CD4-positive, alpha-beta T cell treated with Interleukin-10 for 1 hour (primary cell): ENCODE measurements at places on chromosomes 11 and 22.
A peak's percentile ranks its signal among the peaks of the same experiment; 100 is the strongest.

GRCh38 chr11:122209619-122210366 lies 93.8 kb upstream of the BLID start:
- DNase-seq, result no peak

- no peak for DNase-seq
Measured at GRCh38 chr11:131889760-131890581, 519.6 kb downstream of the NTM start.

DNA sequence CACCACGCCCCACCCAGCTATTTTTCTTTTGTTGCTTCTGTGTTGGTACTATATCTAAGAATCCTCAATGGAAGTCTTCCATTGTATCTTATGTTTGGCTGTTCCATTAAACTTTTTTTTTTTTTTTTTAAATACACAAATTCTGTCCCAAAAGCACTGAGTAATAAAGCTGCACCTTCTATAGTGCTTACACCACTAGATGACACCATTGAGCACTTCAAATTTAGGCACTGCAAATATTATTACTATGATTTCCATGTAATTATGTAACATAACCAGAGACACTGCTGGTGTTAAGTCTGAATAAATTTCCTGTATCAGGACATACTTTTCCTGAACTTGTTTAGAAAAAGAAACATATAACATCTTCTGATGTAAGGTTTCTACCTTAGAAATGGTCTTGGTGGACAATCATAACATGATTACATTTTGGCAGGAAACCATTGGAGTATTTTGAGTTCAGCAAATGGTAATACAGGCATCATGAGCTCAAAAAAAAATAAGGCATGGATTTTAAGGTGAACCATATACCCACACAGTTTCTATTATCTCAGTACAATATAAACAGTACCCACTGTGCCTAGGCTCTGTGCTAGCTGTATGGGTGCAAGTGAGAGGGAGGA lies 110.5 kb downstream of the ATG16L2 start:
- peak; percentile 45 for DNase-seq

DNA sequence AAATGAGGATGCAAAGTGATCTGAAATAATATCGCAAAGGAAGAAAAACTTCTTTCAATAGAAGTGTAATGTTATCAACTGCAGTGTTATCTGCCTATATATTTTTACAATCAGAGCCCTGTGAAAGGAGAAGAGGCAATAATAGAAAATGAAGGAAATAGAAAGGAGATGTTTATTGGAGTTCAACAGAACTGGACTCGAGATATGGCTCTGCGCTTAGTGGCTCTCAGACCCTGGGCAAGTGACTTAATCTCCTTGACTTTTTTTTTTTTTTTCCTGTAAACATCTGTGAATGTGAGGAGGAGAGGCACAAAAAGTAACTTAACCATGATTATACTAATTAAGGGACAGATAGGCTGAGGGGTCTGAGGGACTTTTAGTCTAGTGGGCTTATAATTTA lies 18.9 kb downstream of the CNTF start:
- no peak for DNase-seq

DNA sequence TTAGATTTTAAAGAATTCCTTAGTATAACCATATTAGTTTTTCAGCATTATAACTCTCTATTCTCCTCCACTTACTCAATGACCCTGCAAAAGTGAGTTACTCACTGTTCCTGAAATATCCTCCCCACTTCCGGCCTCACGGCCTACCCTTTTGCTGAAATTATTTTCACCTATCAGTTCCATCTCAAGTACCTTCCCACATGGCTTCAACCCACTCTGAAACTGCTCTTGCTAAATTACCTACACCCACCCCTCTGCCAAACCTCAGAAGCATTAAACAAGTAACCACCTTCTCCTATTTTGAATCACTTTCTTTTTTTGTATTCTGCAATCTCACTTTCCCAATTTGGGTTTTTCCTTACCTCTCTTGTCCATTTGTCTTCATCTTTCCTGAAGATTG lies 37.7 kb downstream of the OR5P2 start:
- DNase-seq, result no peak

GRCh38 chr22:29883045-29883774 lies at the start of gene MTMR3:
Gene MTMR3 (plus strand): TSS chr22:29883174. CDS start chr22:29971060, 87,886 bp downstream.
- DNase-seq, result peak; percentile 95

GRCh38 chr11:92658733-92659132 lies 310.7 kb upstream of the MTNR1B start:
- no peak for DNase-seq

GRCh38 chr22:40547729-40548143 lies 88.8 kb downstream of the MRTFA start:
- DNase-seq, result no peak

DNA sequence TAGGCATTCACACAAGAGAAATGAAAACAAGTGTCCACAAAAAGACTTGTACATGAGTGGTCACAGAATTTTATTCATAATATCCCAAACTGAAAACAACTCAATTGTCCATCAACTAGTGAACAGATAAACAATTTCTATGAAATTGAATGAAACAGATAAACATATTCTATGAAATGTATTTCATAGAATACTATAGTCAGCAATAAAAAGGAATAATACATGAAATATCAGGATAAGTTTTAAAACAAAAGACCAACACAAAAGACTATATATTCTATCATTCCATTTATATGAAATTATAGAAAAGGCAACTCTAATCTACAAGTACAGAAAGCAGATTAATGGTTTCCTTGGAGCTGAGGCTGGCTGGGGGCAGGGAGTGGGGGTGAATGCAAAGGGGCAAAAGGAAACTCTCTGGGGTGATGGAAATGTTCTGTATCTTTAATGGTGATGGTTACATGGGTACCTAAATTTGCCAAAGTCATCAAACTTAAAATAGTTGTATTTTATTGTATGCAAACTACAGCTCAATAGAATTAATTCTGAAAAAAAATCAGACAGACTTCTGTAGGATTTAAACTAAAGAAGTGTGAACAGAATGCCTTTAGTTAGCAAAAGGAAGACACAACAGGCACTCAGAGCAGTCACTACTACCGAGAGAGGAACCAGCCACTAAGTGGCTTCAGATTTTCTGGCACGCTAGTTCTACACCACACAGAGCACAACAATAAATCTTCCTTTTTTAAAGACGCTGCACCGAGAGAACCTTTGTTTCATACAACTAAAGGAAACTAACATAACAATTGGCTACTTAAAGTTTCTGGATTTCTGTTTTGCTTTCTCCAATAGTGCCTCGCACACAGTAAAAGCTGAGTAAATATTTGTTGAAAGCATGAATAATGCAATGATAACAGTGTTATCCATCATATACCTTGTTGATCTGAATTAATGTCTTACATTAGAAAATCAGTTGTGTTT lies 15.4 kb downstream of the CCDC34 start:
- DNase-seq, result no peak

- DNase-seq, result no peak
Measured at GRCh38 chr22:47352920-47353700, 590.7 kb downstream of the TBC1D22A start.

- no peak for DNase-seq
Measured at GRCh38 chr22:49090061-49090852, 737.4 kb downstream of the BRD1 start.

- no peak for DNase-seq
Measured at GRCh38 chr11:83336993-83337392, 50.8 kb upstream of the CCDC90B start.

- DNase-seq, result no peak
Measured at GRCh38 chr11:11988099-11988651, 20.3 kb downstream of the DKK3 start.

- DNase-seq, result peak; percentile 72
Measured at GRCh38 chr11:122746050-122746478, 90.5 kb downstream of the UBASH3B start.

- no peak for DNase-seq
Measured at GRCh38 chr11:78429660-78430059, 12.0 kb upstream of the GAB2 start.

GRCh38 chr22:44263547-44263946 lies 49.2 kb downstream of the SHISAL1 start:
- DNase-seq, result no peak

DNA sequence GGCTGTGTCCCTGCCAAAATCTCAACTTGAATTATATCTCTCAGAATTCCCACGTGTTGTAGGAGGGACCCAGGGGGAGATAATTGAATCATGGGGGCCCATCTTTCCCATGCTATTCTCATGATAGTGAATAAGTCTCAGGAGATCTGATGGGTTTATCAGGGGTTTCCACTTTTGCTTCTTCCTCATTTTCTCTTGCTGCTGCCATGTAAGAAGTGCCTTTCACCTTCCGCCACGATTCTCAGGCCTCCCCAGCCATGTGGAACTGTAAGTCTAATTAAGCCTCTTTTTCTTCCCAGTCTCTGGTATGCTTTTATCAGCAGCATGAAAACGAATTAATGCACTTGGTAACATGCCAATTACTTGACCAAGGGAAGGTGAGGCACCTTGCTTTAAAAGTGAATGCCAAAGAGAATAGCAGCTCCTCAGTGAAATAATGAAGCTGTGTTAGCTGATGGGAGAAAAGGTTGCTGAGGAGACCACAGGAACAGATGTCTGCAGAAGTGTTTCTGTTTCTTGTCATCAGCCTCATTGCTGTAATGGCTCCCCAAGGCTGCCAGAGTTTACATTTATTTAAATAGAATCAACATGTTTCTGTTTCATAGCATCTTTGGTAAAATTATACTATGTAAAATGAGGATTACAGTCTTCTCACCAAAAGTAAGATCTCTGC lies 89.0 kb upstream of the CD44 start:
- DNase-seq, result no peak

DNA sequence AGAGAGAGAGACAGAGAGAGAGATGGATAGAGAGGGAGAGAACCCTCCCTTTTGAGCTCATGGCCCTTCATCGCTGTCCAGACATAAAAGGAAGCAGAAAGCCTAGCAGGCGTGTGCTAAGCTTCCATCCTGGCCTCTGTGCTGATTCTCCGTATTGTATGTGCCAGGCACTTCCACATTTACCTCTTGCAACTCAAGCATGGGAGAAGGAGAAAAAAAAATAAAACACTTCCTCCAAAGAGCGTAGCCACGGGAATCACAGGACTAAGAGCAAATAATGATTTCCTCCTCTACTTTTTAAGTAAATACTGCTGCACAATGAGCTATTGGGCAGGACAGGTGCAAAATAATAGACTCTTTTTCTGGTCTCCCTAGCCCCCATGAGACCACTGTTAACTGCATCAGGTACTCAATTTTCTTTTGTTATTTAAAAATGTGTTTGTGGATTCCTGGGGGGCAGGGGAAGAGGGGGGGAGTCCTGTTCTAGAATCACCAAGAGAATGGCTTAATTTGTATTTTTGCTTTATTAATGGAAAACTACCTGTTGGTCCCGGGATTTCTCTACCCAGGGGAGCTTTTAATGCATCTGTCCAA lies 154.3 kb downstream of the NXPE2 start:
- no peak for DNase-seq

DNA sequence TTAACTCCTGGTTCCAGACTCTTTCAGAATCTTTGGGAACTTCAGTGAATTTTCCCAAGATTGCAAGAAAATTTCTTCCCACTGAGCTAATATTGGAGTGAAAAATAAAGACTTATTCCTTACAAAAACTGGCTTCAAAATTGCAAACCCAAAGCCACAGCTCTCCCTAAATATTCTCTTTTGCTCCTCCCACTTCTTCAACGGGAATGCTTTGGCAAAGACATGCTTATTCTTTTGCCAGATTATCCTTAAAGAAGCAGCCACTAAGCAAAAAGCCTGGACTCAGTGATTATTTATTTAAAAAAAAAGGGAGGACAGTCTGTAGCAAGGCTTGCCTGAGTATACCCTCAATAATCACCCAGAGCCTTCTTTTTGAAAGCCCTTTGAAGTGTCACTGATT lies 902.4 kb upstream of the CCDC90B start:
- no peak for DNase-seq

DNA sequence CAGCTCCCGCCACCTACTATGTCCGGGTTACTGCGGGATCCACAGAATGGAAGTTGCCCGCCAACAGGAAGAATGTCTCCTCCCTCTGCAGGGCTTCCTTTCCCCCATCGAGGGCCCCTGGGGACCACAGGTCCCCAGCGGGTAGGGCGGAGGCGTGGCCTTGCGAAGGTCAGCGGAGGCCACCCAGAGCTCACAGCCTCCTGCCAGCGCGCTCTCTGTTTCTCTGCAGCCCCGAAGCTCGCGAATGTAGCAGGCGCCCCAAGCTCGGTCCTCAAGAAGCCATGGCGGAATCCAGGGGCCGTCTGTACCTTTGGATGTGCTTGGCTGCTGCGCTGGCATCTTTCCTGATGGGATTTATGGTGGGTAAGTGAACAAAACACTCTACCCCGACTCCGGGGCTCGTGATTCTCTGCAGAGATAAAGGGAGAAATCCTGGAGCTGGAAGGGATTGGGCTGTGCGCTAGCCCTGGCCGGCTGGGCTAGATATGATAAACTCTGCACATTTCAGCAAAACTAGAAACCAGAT lies at the start of gene NAALAD2:
NAALAD2 (plus strand) TSS at position 186 of the 526 bp plus-strand sequence; CDS start at position 282, 96 bp downstream.
- no peak for DNase-seq

- DNase-seq, result no peak
Measured at GRCh38 chr11:20081336-20081735, 78.9 kb downstream of the DBX1 start.

- DNase-seq, result no peak
Measured at GRCh38 chr11:120467627-120468026, 43.9 kb upstream of the GRIK4 start.

DNA sequence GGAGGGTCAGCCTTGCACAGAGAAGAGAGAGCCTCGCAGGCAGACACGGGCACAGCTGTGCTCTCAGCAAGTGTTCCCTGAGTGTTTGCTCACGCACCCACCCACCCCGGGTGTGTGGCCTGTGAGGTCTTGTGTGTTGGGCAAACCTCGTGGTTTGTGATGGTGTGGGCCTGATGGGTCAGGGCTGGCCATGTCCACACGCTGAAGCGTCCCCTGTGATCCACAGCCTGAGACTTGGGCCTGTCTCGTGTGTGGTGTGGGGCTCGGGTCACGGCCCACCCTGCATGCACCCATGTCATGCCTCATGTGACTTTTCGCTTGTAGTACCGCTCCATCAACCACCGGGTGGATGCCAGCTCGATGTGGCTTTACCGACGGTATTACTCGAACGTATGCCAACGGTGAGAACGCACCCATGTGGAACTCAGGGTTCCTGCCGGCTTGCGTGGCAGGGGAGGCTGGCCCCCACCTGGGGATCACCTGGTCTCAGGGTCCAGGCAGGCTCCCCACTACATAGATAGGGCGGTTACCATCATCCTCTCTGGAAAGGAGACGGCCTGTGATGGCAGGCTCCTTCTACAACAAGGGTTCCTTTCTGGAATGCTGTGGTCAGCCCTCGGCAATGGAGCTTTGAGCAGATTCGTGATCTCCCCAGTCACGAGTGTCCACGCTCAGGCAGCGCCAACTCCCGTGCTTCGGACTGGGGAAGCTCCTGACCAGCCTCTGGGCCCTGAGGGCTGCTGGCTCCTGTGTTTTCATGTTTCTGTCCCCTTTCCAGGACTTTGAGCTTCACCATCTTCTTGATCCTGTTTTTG lies 5.9 kb downstream of the TPCN2 start:
- no peak for DNase-seq

GRCh38 chr22:37636186-37636948 lies 3.1 kb upstream of the SH3BP1 start:
- peak; percentile 40 for DNase-seq

GRCh38 chr22:37647317-37647716 lies 7.8 kb downstream of the SH3BP1 start:
- no peak for DNase-seq

- no peak for DNase-seq
Measured at GRCh38 chr11:47983464-47984397, 3.4 kb downstream of the PTPRJ start.
